ENCODE measurements at places on chromosomes 6 and 20.

DNA sequence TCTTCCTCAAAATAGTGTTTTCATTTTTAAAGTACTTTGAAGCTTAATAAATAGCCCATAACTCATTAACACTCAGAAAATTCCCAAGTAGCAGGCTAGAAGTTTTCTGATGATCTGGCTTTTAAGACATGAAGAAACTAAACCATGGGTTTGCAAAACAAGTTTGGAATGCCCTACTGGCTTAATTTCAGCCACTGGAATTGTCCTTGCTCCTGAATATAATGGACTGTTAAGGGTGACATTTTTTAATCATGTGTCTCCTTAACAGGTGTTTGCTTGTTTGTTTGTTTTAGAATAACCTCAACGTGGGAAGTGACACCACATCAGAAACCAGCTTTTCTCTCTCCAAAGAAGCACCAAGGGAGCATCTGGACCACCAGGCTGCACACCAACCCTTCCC is 49.1 kb downstream of the ISM1 start:
- no peak for DNase-seq

DNA sequence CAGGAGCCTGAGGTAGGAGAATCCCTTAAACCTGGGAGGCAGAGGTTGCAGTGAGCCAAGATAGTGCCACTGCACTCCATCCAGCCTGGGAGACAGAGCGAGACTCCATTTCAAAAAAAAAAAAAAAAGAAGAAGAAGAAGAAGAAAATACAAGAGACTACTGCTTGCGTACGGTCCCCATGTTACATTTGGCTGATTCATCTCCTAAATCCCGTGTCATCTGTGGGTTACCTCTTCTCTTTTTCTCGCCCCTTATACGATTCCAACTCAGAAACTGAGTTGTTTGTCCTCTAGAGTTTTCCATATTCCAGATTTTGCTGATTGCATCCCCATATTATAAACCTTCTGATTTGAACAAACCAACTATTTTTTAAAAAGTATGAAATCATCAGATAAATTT is 62.4 kb upstream of the NELFCD start:
- DNase-seq, result no peak

GRCh38 chr20:41476013-41476441 is 109.4 kb upstream of the EMILIN3 start:
- DNase-seq, result no peak

- no peak for DNase-seq
Measured at GRCh38 chr6:38432479-38432878, 207.2 kb downstream of the BTBD9 start.

DNA sequence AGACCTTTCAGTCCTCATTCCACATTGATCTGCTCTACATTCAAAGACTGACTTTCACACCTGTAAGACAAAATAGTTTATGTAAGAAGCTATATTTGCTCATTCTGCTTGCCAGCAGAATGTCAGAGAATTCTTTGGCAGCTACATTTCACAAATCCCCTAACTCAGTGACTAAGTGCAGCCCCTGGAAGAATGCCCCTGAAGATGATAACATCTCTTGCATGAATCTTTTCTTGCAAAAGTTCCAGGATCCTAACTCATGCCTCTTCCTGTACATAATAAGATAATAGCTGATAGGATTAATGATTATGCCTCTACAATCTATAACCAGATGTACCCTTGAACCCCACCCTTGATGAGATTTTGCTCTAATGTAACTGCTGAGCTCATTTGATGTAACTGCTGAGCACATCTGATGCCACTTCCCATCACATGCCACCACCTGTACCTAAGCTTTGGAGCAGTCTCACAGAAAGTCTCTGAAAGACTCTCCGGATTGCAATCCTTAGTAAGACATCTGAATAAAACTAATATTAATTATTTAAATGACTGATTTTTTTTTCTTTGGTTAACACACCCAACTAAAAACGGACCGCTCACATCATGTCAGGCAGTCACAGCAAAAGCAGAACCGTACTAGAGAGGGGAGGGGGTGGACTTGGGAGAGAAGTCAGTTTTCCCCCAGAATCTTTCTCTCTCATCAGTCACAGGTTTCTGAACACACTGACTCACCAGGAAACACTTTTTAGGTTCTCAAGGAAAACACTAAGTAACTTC is 684 bp upstream of the DNAH8 start:
- no peak for DNase-seq

- DNase-seq, result no peak
Measured at GRCh38 chr6:36625158-36625919, 31.2 kb downstream of the SRSF3 start.

DNA sequence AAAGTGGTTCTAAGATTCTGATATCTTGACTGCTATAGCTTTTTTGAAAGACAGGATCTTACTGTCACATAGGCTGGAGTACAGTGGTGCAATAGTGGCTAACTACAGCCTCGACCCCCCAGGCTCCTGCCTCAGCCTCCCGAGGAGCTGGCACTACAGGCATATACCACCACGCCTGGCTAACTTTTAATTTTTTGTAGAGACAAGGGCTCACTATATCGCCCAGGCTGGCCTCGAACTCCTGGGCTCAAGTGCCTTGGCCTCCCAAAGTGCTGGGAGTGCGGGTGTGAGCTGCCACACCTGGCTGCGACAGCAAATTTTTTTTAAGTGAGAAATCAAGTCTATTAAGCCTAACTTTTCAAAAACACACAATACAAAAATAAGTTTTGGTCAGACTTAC is 106.6 kb downstream of the NOL4L start:
- no peak for DNase-seq

DNA sequence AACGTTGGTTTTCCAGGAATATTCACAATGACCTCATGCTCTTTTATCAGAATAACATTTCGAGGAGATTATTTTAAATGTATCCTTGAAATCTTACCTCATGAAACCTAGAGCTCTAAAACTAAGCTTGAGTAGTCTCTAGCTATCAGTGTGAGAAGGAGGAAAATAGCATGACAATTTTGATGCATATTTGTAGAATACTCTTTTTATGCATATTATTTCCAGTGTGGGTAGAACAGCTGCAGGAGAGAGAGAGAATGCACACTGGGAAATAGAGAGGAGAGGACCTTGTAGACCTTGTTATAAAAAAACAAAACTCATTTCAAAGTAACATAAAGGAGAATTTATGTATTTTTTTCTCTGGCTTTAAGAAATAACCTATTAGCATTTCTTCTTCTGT is 71.1 kb upstream of the VGLL2 start:
- DNase-seq, result no peak

GRCh38 chr6:121544691-121545090 is 109.2 kb downstream of the GJA1 start:
- DNase-seq, result no peak

GRCh38 chr6:154549179-154549578 is 38.7 kb upstream of the CNKSR3 start:
- DNase-seq, result no peak

DNA sequence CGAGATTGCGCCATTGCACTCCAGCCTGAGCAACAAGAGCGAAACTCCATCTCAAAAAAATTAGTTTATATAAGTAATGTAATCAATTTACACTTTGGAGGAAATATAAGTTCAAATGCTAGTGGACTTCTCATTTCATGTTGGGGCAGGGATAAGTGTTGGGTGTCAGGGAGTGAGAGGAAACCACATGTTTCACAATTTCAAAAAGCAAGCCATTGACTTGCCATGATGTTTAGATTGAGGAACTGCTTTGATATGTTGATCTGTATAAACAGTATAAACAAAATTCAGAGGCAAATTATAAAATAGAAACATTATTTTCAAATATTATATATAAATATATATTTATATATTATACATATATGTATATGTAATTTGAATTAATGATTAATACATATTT is 42.7 kb downstream of the FILIP1 start:
- DNase-seq, result no peak

DNA sequence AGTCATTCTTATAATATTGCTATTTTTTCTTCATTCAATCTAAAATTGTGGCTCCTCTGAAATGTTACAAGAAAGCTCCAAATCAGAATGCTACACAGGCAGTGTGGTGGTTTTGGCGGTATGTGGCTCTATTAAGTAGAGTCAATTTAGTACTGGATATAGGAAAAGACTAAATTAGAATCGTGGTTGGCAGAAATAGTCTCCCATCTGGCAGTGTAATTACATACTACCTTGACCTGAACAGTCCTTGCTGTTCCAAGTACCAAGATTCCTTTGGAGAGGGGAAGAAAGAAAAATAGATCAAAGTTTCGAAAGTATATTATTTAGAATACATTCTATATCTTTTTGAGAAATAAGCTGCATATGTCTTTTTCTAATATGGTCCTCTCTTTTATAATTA is 78.2 kb downstream of the C6orf118 start:
- no peak for DNase-seq

- no peak for DNase-seq
Measured at GRCh38 chr6:32488083-32488482, 42.0 kb downstream of the HLA-DRB5 start.

GRCh38 chr6:14851281-14851680 is 394.6 kb upstream of the JARID2 start:
- DNase-seq, result no peak

- DNase-seq, result peak; percentile 55
Measured at GRCh38 chr6:142702501-142703460, 242.2 kb downstream of the HIVEP2 start.

GRCh38 chr6:53282234-53282633 is 66.5 kb downstream of the ELOVL5 start:
- DNase-seq, result no peak

DNA sequence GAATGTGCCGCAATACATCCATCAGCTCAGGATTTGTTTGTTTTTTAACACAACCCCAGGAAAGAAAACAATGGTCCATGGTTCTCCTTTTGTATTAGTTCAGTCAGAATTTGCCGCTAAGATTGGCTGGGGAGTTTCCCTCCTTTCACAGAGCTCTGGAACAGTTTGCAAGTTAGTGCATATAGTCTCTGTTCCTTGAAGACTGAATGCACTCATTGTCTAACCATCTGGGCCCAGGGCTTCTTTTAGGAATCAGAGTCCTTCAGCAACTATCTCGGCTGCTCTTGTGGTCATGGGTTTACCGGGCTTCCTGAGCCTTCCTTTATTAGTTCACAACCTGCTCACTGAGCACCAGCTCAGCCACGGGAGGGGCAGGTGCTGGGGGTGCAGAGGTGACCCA is 121.3 kb downstream of the SLC23A2 start:
- no peak for DNase-seq
